ENCODE measurements at places on chromosomes 12 and 14. TPM values are rescaled to one million over a fixed set of nuclear protein-coding genes. Genes with fewer than 3 reads are reported as not detected.

Gene CLMN
- 30.6 TPM for total RNA-seq

DNA sequence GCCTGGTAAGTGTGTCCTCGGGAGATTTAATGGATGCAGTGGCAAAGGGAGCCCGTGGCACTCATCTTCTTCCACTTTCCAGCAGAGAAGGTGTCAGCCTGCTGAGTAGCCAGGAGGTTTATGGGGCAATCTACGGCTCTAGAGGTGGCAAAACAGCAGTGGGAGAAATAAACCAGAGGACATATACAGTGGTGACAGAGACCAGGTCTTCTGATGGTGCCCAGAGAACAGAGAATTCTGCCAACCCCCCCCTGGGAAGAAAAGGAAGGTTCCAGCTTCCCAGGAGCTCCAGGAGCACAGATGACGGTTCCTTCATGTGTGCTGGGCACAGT, 43.0 kb downstream of the SMIM41 start:
- DNase-seq, result no peak

DNA sequence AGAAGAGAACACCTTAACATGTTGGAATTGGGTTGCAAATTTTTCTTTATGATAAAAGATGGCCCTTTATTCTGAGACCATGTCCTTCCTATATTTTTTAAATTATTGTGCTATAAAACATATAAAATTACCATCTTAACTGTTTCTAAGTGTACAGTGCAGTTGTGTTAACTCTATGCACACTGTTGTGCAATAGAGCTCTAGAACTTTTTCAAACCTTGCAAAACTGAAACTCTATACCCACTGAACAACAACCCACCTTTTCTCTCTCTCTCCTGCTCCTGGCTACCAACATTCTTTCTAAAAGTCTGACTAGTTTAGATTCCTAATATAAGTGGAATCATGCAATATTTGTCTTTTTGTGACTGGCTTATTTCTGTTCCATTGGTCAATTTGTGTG, 7.8 kb upstream of the CPM start:
- no peak for DNase-seq

GRCh38 chr12:9127936-9128663, 12.4 kb upstream of the A2M start:
- no peak for DNase-seq

Gene ZDHHC22
- total RNA-seq, result not detected

- no peak for DNase-seq
Measured at GRCh38 chr14:58663494-58664111, 25.8 kb downstream of the DACT1 start.

Gene CLEC7A
- total RNA-seq, result 24.1 TPM

DNA sequence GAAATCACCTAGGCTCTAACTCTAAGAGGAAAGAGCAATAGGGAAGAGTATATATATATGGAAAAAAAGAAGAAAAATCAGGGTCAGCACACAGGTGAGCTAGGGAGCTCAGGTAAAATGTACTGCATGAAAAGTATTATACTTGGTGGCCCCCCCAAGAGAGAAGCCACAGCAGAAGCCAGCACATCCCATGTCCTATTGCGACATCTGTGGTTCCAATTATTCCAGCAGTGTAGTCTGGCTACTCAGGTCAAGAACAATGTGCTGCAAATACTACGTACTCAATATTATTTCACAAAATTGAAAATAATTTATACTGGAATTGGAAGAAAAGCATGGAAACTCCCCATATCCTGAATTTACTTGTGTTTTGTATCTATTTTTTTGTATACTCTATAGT, 85.5 kb downstream of the CEP83 start:
- no peak for DNase-seq

DNA sequence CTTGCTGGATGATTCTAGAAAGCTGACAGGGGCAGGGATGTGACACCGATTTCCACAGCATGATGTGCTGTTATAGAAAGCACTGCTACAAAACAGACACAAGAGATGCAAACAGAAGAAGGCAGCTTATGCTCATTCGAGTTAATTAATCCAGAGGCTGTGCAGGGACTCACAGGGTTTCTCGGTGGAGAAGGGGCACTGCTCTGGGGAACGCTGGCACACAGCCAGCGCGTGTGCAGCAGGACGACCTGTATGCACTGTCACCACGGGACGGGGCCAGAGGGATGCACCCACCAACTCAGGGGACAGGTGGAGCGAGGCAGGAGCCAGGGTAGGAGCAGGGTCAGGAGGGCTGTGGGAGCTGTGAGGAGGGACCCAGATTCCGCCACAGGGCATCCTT, 143.5 kb downstream of the RIMBP2 start:
- DNase-seq, result no peak

Gene TAS2R7
- not detected for total RNA-seq

Gene PRB2
- not detected for total RNA-seq

Gene KRT77
- not detected for total RNA-seq

Gene RNASE11
- not detected for total RNA-seq

GRCh38 chr12:115204957-115205754, 521.2 kb upstream of the TBX3 start:
- DNase-seq, result no peak

DNA sequence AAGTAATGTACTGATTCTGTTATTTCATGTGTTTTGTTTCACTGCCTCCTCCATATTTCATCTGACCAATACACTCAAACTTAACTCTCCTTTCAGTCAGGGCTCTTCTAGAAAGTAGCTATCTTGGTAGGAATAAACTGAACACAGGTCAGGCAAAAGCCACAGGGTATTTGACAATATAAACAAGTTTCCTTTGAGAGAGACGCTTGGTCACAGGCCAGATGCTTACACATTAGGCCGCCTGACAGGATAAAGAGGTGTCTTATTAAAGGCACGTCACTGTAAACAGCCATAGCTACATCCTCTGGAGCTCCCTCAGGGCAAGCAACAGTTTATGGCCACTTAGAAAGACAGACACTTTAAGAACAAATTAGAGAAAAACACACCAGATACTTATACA, 607.5 kb downstream of the SLC6A15 start:
- DNase-seq, result no peak

DNA sequence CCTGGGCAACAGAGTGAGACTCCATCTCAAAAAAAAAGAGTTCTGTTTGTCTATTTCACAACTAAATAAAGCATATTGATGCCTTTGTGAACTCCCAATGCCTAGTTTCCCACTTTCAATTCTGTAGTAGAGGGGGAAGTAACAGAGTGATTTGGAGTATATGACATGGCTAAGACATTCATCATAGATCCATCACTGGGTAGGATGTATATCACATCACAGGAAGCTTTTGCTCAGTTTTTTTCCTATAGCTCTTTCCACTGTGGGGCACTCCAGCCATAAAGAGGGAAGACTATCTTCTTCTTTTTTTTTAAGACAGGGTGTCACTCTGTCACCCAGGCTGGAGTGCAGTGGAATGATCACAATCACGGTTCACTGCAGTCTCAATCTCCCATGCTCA, 154.0 kb upstream of the BCL2L14 start:
- no peak for DNase-seq

GRCh38 chr12:13817131-13817530, 164.3 kb downstream of the GRIN2B start:
- DNase-seq, result no peak

DNA sequence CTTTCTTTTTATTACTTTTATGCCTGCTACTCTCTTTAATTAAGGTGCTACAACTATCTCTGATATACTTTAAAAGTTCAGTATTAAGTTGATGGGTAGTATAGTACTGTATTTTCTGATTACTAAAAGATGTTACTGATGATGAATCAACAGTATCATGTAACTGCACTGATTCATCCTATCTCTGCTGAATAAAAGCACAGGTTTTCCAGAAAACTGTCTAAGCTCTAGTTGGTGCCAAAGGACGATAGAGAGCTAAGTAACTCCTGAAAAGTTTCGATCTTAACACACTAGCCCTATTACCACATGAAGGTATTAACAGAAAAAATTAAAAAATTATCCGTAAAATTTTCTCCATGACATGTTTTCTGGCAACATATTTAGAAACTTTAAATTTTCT, 2.1 kb downstream of the SCAF11 start:
- DNase-seq, result no peak

- DNase-seq, result no peak
Measured at GRCh38 chr14:76050797-76051392, 65.3 kb downstream of the IFT43 start.

GRCh38 chr14:79103764-79104163, 933.6 kb downstream of the NRXN3 start:
- no peak for DNase-seq

DNA sequence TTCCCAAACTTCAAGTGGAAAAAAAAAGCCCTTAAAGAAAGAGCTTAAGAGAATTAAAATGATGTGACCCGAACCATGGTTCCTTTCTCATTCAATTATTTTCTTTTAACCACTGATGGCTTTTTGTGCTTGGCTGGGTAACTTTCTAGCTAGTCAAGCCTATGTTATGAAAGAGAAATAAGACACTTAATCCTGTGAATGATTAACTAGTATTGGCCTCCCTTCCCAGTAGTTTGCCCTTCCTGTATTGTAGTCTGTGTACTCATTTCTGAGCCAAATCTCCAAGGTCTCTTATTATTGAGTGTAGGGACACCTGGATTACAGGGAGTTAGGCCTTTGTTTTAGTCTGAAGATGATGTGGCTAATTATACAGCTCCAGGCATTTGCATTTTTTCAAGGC, 353.0 kb downstream of the RAD51B start:
- DNase-seq, result no peak

- peak; percentile 19 for DNase-seq
Measured at GRCh38 chr12:34394211-34395055, 372.1 kb downstream of the ALG10 start.

DNA sequence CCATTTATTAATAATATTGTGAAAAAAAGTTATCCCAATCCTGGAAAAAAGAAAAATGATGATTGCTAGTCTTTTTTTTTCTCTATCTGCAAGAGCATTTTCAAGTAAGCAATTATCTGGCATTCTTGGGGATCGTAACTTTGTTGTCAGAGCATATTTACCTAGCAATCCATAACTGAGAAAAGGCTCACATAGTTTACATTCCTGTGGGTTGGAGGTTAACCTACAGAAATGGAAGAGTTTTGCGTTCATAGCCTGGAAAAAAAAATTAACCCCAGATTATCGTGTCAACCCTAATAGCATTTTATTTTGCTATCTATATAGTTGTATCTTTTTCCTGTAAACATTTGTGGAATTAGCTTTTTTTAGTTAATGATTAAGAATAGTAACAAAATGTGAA, 292.3 kb downstream of the DAD1 start:
- DNase-seq, result no peak

DNA sequence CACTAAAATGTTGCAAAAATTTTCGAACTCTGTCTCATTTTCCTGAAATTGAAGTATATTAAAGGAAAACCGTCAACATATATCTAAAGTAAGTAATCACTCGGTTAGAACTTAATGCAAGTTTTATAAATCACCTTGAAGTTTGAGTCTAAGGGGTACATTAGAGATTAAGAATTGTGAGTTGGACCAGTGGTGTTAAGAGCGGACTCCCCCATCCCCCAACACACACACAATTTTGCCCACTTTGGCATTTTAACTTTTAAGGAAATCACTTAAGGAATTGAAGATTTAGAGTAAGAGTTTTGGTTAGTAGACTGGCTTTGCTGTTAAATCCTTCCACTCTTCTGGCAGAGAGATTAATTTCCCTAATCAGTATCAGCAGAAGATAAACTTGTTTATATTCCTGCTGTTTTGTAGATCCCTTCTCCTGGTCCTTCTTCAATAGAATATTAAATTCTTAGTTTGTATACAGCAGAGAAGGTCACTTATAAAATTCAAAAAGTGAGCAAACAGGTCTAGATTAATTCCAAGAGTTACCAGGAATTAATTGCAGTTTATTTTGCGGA, 1.5 kb downstream of the HIF1A start:
- DNase-seq, result no peak
